NCI-H1417 treated with DMSO at 0.1 percent for 48 hours (cell line): ENCODE measurements at places on chromosomes 3 and 15.

- no peak for DNase-seq
Observed at GRCh38 chr3:23740517-23740965, 65.2 kb upstream of the UBE2E1 start.

- no peak for DNase-seq
Observed at GRCh38 chr3:12195231-12195630, 36.5 kb upstream of the TIMP4 start.

DNA sequence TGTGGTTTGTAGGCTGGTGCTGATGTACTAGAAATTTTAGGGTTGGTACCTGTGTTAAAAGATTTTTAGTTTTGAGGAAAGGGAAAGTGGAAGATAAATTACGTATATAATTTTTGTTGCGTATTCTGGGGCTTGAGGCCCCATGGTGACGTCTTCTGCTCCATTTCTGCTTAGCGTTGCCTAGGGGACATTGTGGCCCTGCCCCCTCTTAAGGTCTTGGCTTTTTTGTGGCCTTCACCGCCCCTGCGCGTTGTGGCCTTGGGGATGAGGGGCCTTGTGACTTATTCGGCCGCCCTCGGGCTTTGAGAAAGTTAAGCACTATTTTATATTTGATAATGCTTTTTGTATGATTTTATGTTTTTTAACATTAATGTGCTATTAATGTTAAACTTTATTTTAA lies 182.0 kb downstream of the KLF13 start:
- DNase-seq: no peak

DNA sequence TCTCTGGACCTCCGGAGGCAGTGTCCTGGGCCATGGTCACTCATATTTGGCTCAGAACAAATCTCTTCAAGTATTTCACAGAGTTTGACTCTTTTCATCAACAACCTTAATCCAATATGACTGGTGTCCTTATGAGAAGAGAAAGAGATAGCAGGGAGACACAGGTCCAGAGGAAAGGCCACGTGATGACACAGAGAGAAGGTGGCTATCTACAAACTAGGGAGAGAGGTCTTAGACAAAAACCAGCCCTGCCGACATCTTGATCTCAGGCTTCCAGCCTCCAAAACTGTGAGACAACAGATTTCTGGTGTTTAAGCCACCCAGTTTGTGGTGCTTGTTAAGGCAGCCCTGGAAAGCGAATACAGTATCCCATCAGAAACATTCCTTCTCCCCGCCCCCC lies 237.1 kb upstream of the PROK2 start:
- no peak for DNase-seq

GRCh38 chr15:76468722-76469121 lies 132.1 kb downstream of the ISL2 start:
- DNase-seq: no peak

- no peak for DNase-seq
Observed at GRCh38 chr15:92817339-92817886, 82.7 kb upstream of the CHD2 start.

GRCh38 chr3:194617143-194617671 lies 16.0 kb downstream of the TMEM44 start:
- no peak for DNase-seq

- no peak for DNase-seq
Observed at GRCh38 chr3:196599734-196600128, 31.3 kb downstream of the FBXO45 start.

DNA sequence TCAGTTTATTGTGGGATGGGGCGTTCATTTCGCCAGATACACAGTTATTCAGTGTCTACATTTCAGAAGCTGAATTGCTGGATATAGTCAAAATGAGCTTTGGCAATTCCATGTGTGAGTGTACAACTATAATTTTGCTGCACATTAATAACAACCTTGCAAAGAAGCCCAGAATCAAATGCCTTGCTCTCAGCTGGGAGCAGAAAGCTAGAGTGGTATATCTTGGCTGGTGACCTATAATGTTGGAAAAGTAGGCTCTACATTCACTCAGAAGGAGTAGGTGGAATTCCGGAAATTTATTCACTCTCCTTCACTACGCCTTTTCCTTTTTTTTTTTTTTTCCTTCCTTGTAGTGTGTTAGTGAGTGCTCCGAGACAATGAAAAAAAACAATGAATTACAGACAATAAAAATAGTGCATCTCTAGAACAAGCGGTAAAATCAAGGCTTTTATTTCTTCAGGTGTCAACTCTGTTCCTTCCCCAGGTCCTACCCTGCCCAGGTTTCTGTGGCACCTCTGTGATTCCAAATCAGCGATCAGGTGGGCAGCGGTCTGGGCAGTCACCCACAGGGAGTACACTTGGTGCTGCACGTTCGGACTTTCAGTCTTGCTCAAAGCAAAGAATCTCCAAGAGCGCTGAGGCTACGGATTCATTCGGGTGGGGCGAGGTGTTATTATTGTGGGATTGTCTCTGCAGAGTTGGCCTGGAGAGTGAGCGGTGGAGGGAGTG lies 910 bp upstream of the ARPP21 start:
- no peak for DNase-seq

- no peak for DNase-seq
Observed at GRCh38 chr3:89562373-89562772, 455.0 kb downstream of the EPHA3 start.
